ENCODE measurements at places on chromosomes 11 and 22.

DNA sequence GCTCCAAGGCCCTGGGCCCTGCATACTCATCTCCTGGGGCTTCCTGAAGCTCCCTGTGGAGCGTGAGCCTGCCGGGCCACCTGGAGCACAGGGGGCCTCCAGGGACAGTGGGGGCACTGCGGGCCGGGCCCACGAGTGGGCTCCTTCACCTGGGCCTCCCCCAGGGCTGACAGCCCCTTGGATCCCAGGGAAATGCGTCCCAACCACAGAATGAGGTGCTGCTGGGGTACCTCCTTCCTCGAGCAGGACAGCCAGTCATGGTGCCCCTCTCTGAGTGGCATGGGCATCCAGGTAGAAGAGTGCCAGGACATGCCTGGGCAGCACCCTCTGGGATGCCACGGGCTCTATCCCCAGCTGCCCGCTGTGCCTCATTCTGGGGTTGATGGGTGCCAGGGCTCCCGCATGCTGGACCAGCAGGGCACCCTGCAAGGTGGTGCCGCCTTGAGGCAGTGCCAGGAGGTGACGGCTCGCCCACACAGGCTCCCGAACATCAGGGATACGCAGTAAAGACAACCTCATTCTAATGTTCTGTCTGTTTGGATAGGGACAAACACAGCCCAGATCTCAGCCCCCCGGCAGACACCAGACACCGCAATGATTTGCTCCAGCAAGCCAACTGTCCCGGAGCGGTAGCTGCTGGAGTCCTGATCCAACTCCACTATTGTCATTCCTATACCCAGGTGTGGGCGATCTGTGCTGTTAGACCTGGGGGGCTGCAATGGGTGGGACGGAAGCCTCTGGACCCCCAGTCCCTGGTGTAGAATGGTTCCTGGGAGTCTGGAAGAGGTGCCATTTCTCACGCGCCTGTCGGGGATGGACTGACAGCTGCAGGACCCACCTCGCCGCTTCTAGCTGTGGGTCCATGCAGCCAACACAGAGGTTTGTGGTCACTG, 25.8 kb downstream of the KRTAP5-5 start:
- DNase-seq = no peak

DNA sequence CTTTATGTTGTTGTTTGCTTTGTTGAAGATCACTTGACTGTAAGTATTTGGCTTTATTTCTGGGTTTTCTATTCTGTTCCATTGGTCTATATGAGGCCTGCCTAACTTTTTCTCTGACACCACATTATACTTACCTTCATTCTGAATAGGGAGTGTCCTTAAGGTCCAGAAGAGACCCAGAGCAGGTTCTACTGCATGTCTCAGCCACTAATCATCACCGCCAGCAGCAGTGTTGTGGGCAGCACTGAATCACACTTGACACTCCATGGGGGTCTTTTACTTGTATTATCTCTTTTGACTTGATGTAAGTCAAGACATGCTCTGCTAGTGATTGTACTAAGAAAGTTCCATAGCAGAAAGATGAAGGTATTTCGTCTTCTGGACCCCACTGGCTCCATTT, 274.9 kb downstream of the TENM4 start:
- DNase-seq = no peak

DNA sequence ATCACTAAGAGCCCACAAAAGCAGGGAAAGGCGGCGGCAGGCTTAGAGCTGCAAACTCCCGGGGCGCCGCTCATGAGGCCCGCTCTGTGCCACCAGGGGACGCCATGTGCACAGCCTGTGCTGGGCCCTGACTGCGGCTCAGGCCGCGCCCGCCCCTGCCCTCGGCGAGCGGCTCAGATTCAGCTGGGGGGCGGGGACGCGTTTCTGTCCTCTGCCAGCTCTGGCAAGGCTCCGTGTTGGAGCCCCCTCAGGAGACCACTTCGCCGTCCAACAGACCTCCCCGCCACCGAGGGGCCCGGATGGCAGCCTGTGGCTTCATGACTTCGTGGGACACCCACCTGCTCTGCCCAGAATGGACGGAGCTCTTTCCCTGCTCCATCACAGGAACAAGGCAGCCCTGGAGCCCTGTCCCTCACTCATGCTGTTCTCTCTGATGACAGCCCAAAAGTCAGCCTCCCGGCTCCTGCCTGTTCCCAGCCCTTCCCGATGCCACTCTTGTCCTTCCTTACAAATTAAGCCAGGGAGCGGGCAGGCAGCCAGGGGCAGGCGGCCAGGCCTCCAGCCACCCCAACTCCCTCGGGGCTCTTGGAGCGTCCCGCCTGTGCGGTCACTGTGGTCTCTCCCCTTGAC, 69.1 kb downstream of the NAT10 start:
- DNase-seq = no peak

- no peak for DNase-seq
Observed at GRCh38 chr22:50205781-50206569, 5.2 kb downstream of the SELENOO start.

DNA sequence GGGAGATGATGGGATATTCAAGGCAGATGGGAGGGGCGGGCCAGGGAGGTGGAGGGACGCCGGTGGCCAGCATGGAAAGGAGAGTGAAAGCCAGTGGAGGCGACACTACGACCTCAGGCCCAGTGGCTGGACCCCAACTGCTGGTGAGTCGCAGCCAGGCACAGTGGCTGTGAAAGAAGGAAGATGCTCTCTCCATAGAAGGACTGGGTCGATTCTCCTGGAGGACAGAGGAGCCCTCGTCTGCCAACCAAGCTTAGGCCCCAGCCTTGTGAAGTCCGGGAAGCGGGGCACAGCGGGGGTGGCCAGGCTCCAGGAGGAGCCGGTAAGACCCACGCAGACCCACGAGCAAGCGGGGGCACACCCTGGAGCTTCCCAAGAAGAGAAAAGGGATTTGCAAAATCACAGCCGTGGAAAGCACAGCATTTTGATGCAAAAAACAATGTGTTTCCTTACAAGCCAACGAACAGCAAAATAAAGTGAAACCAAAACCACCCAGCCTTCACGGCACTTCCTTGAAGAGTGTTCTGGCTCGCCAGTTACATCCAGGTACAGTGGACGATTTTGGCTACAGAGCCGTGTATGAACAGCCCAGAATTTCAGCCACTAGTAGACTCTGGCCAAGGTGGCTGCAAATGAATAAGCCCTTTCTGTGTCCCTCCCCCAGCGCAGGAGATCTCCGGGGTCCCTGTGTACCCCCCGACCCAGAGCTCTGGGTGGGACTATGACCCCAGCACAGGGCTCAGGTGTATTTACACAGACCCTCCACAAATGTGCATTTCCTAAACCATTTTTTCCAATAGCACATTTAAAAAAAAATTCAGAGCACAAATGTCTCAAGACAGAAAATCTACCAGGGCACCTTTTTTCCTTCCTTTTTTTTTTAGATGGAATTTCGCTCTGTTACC, 96.9 kb downstream of the TRMU start:
- no peak for DNase-seq

GRCh38 chr22:33272871-33273270, 214.7 kb upstream of the SYN3 start:
- no peak for DNase-seq

- no peak for DNase-seq
Observed at GRCh38 chr11:1218788-1219445, 3.9 kb upstream of the MUC5B start.

GRCh38 chr11:23556163-23556750, 696.0 kb upstream of the CCDC179 start:
- no peak for DNase-seq

Data from AG09309 (cell line).